ENCODE measurements at places on chromosomes 7 and 10.

DNA sequence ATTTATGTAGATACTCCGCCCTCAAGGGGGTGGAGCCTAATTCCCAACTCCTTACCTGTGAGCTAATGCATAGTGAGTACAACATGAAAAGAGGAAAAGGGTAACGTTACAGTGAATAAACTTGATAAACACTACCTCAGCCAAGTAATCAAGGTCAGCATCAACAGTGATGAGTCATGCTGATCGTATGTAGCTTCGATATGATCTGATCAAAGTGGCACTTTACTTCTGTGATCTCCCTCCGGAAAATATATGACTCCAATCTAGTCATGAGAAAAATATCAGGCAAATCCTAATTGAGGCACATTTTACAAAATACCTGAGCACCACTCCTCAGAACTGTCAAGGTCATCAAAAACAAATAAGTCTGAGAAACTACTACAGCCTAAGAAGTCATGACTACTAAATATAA, 70.4 kb downstream of the VTI1A start:
- no peak for DNase-seq

DNA sequence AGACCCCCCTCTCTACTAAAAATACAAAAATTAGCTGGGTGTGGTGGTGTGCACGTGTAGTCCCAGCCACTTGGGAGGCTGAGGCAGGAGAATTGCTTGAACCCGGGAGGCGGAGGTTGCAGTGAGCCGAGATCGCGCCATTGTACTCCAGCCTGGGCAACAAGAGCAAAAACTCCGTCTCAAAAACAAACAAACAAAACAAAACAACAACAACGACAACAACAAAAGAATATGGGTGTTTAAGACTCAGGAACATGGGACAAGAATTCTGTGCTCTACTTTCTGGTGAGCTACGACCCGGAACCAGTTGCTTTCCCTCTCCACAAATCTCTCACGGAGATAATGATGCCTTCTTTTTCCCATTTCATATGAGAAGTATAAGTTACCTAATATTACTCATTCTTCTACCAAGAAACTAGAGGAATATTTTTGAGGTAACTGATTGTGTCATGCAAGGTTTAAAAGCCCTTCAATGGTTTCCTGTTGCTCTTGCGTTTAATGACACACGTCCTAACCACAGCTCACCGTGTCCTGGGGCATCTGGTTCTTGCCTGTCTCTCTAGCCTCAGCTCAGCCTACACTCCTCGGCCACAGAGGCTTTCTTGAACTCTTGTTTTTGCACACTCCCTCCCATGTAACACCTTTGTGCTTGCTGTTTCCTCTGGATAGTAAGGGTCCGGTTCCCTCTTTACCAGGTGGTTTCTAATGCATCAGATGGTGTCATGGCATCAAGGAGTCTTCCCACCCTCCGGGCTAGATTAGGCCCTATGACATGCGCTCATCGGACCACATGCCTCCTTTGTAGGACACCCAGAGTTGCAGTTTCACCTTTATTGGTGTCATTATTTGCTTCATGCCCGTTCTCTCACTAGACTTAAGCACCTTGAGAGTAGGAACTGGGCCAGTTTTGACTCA, 67.5 kb downstream of the PFKFB3 start:
- no peak for DNase-seq

DNA sequence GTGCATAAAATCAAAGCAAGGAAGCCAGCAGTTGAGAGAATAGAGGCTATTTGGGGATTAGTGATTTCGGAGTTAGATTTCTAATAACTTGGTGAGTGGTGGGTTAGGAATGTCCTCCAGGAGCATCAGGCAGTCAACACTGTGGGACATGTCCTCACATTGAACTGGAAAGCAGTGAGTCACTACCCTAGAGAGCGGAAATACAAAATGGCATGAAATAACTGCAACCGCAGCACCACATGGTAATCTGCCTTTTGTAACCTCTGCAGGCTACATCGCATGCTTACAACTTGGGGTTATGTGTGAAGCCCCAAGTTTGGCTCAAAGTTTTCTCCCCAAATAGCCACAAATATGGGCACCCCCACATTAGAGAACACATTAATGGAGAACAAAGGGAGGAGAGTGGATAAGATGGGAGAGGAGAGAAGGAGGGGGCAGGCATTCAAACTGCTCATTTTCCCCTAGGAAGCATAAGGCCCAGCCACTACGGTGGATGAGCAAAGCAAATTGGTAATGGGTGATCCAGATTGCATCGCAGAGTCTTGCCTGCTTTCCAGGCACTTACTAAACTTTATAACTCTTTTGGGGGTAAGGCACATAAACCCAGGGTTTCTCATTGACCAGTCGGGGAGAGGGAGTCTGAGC, 22.0 kb upstream of the SLF2 start:
- peak; percentile 97 for DNase-seq

DNA sequence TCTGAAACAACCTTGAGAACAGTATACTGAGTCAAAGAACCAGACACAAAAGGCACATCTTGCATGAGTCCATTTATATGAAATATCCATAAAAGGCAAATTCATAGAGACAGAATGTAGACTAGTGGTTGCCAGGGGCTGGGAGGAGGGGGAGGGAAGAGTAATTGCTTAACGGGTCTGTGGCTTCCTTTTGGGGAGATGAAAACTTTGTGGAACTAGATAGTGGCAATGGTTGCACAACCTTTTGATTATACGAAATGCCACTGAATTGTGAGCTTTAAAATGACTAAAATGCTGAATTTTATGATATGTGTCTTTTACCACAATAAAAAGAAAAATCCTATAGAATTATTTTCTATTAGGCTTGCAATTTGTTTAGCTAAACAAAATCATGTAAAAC, 16.8 kb downstream of the ADRB1 start:
- no peak for DNase-seq

- DNase-seq: no peak
These were observed at the start of gene MAT1A for GRCh38 chr10:80289451-80290287. MAT1A (minus strand) TSS chr10:80289658; CDS start chr10:80289423, 235 bp downstream.

DNA sequence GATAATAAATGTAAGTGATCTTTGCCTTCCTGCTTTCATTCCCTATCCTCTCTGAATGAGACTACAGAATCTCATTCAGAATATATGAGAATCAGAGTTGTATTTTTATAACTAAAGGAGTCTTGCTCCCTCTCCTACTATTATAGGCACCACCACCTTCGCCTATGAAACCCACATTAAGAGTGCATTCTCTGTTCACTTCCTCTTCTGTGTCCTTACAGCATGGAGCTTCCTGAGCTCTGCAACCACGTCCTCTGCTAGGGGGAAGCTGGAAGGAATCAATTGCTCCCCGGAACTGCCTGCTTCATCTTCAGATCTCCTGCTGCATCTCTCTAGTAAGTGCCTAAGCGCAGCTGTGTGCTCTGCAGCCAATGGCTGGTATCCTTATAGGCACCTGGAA, 820.7 kb downstream of the GRID1 start:
- DNase-seq: no peak

DNA sequence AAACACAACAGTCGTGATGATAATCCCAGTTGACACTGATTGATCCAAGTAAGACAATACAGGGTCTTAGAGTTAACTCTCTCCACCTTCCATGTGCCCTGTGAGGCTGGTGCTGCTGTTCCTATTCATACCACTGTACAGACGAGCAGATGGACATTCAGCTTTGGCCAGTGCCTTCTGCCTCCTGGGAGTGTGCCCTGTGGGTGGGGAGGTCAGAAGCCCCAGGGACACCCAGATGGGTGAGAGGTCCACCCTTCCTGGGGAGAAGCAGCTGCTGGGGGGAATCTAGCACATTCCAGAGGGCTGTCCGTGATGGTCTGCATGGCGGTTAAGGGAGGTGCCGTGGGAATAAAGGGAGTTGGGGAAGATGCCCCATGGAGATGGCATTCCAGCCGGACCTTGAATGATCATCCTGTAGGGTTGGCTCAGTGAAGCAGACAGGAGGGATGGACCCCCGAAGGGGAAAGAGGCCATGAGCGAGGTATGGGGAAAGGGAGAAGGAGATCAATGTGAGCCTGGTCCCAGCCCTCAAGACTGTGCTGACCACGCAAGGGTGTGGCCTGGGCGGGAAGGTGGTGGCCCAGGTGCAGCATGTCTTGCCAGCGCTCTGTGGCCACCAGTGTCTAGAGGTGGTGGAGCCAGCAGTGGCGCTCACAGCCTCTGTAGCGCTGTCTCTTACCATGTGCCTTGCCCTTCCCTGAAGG, 74.0 kb downstream of the ADCY1 start:
- DNase-seq: no peak

DNA sequence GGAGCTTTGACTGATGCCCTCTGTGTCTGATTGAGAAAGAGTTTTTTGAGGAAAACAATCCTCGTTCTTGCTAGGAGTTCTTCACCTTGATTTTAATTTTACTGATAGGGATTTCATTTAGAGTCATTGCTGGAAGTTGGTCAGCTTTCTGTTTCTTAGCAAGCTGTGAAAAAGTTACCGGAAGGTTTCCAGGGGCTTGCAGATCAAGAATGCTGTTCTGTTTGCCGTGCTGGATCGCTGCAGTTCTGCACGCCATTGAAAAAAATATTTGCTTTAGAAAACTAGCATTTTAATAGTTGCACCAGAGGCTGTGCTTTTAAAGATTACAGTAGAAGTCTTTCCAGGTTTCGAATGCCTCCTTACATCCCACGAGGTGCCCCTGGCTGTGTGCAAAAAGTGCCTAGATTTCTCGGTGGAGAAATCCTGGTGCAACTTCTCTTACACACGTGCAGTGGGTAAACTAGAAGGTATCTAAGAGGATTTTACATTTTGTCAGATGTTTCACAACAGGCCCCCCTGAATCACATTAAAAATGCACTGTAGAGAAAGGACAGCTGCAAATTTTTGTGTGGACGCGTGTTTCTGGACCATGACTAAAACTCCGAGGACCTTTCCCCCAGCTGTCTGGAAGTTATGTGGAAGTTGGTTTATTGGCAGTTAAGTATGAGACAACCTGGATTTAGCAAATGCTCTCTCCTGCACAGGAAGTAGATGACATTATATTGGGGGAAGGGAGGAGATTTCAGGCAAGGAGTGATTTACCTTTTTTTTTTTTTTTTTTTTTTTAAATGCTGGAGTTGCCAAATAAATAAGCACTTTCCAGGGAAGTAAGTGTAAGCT, 5.8 kb downstream of the TCF7L2 start:
- DNase-seq: no peak

GRCh38 chr7:42017349-42017986, 219.5 kb downstream of the GLI3 start:
- DNase-seq: no peak

- DNase-seq: no peak
These were observed 5.9 kb downstream of the SCART1 start for GRCh38 chr10:133459454-133460207.

- no peak for DNase-seq
These were observed at the start of gene DNAH11 for GRCh38 chr7:21542891-21543527. DNAH11 (plus strand) TSS chr7:21543039; CDS start chr7:21543246, 207 bp downstream.

DNA sequence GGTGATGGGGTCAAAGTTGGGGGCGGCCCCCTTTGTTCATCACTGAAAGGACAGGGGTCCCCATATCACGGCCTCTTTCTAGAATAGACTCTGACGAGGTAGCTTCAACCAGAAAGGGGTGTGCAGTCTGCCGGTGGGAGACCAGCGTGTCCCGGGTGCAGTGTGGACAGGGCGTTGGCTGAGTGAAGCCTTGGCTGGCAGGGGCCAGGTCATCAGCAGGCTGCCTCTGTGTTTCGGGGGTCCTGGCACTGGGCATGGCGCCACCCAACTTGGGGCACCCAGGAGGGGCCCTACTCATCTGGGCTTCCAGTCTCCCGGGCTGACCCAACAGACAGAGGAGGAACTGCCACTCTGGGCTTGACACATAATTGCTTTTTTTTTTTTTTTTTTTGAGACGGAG, 3.5 kb upstream of the AMZ1 start:
- DNase-seq: no peak

DNA sequence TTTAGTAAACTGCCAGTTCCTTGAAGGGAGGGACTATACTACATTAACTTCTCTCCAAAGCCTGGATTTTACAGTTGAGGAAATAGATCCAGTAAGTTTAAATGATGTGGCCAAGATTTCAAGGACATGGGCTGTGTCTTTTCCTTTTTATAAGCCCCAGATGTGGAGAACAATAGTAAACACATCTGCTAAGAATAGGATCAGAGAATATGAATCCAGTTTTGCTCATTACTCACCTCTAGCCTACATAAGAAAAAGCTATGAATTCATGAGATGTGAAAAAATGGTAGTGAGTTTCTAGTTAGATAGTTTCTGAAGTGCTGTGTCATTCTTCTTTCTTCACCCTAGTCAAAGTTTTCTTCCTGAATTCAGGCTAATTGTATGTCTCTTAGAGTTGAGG, 38.6 kb downstream of the MAGI2 start:
- no peak for DNase-seq

GRCh38 chr7:36781011-36781738, 56.9 kb upstream of the AOAH start:
- DNase-seq: no peak

DNA sequence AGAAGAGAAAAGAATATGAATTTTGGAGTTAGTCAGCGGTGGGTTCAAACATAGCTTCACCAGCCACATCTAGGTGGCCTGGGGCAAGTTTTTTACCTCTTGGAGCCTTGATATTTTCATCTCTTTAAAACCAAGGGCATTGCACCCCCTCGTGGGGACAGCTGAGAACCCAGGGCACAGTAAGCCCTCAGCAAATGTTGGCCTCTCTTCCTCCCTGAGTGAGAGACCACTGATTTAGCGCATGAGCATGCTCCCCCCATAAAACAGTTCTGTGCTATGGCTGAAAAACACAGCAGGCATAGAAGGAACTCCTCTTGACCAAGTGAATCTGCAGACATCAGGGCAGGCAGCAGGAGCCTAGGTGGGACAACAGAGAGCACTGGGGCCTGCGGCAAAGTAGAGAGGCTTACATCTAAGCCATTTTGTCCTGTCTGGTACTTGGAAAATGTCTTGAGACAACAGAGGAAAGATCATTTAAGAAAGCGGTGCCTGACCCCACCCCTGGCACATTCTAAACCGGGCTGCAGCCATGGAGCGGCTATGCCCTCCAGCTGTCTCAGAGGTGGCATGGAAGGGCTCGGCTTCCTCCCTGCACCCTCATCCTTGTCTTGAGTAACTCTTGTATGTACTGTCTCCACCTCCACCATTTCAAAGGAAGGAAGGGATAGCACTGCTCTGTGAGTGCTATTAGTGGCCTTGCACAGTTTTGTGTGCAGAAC, 94.7 kb downstream of the ARHGAP22 start:
- DNase-seq: no peak

GRCh38 chr7:76333511-76334101, 25.2 kb downstream of the YWHAG start:
- no peak for DNase-seq

DNA sequence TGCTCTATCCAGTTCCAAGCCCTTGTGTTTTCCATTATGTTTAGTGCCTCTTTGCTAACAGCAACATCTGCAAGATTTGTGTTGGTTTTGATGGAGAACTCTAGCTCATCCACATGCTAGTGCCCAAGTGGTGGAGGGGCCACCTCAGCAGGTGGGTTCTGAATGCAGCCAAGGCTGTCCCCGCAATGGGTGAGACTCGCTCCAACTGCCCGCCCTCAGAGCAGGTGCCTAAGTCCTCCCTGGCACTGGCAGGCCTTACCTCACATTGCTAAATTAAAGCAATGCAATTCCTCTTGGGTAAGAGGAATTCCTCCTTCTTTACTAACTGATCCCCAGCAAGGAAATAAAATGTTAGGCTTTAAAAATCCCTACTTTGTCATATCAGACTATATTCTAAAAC, 146.8 kb downstream of the ADCY1 start:
- DNase-seq: no peak

- no peak for DNase-seq
These were observed 67.8 kb downstream of the TBX20 start for GRCh38 chr7:35185908-35186731.

All from stromal cell of bone marrow (primary cell).